DMS153 (cell line): ENCODE measurements at places on chromosomes 1 and 21.
A peak's percentile ranks its signal among the peaks of the same experiment; 100 is the strongest.

- DNase-seq: no peak
Observed at GRCh38 chr1:164780111-164780812, 221.3 kb downstream of the PBX1 start.

- DNase-seq: no peak
Observed at GRCh38 chr1:75310067-75310466, 175.9 kb downstream of the LHX8 start.

- no peak for DNase-seq
Observed at GRCh38 chr1:107378426-107378825, 237.6 kb downstream of the NTNG1 start.

GRCh38 chr21:15732996-15733329, 3.2 kb downstream of the USP25 start:
- no peak for DNase-seq

DNA sequence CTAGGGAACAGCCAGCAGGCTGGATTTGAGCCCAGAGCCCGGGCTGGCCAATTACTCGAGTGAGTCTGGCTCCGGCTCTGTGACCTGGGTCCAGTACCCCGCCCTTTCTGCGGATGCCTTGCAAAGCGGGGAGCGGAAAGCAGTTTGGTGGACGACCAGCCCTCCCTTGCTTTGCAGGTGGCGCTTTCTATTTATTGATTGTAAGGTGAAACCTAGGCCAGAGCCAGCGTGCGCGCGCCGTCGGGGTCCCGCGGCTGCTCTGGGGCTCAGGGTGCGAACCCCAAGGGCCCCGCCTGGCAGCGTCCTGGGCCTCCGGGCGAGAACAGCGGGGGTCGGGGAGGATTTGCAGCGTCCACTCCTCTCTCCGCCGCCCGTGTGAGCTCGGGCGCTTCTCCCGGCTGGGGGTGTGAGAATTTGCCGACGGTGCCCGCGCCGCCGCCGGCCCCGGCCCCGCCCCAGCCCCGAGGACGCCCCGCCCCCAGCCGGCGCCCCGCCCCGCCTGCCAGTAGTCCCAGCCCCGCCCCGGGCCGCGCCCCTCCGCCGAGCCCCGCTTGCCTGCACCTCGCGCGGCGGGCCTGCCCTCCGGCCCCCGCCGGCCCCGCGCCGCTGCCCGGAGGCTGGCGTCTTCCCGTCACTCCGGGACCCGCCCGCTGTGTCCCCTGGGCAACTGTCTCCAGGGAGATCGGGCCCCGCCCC, 37.6 kb downstream of the PIK3CD start:
- DNase-seq: peak; percentile 46

- DNase-seq: no peak
Observed at GRCh38 chr1:8019229-8019620, 6.9 kb downstream of the ERRFI1 start.

GRCh38 chr1:165928075-165928731, 100.8 kb downstream of the UCK2 start:
- peak; percentile 10 for DNase-seq

- DNase-seq: no peak
Observed at GRCh38 chr1:88890791-88891317, 513 bp downstream of the GTF2B start.

DNA sequence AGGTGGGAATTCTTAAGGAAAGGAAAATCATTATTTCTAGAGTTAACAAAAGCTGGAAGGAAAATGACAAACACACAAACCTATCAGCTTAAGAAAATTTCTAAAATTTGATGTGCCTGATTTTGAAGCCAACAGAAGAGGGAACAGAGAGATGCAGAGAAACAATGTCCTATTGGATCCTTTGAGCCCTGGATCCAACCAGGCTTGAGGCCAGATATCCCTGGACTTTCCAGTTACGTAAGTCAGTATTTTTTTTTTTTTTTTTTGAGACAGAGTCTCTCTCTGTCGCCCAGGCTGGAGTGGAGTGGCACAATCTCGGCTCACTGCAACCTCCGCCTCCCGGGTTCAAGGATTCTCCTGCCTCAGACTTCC, 648.9 kb downstream of the KIF26B start:
- DNase-seq: no peak

- DNase-seq: no peak
Observed at GRCh38 chr1:219296430-219297355, 123.0 kb downstream of the LYPLAL1 start.

GRCh38 chr1:158604968-158605367, at the start of gene OR10Z1:
TSS of gene OR10Z1 (plus strand) at chr1:158605268. CDS start at chr1:158606439, 1,171 bp downstream.
- DNase-seq: no peak

- no peak for DNase-seq
Observed at GRCh38 chr1:53112271-53112774, 30.1 kb downstream of the SLC1A7 start.

- no peak for DNase-seq
Observed at GRCh38 chr1:40350391-40350790, 23.1 kb upstream of the SMAP2 start.

DNA sequence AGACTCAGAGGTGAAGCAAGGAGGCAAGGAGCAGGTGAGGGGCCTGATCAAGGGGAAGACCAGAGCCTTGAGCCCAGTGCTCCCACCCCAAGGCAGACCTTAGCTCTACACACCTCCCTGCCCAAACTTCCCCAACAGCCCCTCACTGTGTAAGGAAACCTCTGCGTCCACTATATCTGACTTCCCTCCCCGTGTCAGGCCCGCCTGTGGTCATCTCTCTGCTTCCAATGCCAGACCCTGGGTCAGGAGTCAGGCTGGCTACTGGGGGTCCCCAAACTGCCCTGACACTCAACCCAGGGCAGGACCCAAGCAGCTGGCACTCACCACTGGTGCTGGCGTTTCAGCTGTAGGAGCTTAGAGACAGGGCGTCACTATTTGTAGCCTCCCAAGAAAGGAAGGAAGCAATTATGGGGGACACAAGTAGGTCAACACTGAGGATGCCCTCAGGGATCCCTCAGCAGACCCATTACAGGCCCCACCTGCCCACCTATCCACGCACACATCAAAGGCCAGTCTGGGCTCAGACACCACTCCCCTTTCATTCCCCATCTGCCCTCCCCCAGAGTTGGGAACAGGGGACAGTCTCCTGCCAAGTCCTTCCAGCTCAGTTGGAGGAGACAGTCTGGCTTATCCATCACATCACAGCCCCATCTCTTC, 811 bp upstream of the S100A3 start:
- DNase-seq: no peak

DNA sequence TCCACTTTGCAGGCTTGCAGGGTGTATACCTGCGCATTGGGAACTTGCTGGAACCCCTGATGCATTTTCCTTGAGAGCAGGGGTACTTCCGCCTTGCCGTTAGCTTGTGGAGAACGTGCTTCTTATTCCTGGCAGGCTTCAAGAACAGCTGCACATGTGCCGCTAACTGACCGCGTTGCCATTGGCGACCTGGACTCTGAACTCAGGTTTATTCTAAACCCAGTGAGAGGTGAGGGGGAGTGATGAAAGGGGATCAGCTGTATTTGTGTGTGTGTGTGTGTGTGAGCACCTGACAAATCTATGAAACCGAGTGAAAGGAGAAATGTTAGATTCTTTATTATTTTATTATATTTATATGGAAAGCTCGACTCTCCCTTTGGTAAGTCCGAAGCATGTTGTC, 128.6 kb downstream of the HUNK start:
- DNase-seq: no peak

DNA sequence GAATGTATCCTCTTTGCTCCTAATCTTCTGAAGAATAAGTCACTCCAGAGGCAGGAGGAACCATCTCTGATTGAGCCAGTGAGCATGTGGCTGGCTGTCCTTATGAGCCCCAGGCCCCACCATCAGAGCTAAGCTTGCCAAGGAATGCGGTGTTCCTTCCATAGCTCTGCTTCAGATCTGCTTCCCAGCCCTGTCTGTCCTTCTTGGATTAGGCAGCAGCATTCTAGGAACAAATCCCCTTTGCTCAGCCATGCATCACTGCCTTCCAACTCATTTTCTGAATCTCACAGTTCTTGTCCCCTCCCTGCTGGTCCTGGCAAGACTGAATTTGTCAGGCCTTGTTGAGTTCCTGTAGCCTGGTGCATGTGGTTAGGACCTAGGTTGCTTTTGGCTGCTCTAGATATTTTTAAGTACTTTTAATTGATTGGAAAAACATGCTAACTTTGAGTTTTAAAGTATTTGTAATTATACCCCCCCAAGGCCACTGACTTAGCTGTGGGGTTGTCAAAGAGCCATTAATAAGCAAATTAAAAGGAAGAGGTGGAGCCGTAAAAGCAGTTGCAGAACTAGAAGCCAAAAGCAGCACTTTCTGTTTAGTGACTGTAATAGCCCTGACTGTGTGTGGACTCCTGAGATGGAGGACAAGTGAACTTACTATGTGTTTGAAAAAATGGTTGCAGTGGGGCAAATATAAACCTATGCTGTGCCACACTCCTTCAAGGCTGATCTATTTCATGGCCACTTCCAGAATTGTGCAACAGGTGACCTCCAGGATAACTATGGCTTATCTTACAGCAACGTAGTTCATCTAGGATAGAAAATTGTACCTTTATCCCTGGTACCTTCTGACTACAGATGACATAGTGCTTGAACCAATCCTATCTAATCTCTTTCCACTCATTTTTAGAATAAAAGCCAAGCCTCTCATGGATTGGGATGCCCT, 61.3 kb upstream of the BACH1 start:
- DNase-seq: no peak

- DNase-seq: no peak
Observed at GRCh38 chr1:228341814-228342626, 64.6 kb downstream of the TRIM11 start.

- DNase-seq: peak; percentile 38
Observed at GRCh38 chr21:40678681-40679284, 168.2 kb downstream of the DSCAM start.

GRCh38 chr1:2535455-2535854, 5.4 kb upstream of the HES5 start:
- no peak for DNase-seq

GRCh38 chr1:22141554-22142314, 1.2 kb downstream of the WNT4 start:
- DNase-seq: no peak

GRCh38 chr1:87129038-87129437, 199.6 kb upstream of the LMO4 start:
- no peak for DNase-seq
